ENCODE measurements at places on chromosomes 5 and 9. TPM values are rescaled to one million over a fixed set of nuclear protein-coding genes. Genes with fewer than 3 reads are reported as not detected.
A peak's percentile ranks its signal among the peaks of the same experiment; 100 is the strongest.

- no peak for DNase-seq
These were observed 2.1 kb downstream of the SCAI start for GRCh38 chr9:125141251-125141650.

- DNase-seq, result no peak
These were observed 97.4 kb downstream of the PARP8 start for GRCh38 chr5:50763846-50764245.

DNA sequence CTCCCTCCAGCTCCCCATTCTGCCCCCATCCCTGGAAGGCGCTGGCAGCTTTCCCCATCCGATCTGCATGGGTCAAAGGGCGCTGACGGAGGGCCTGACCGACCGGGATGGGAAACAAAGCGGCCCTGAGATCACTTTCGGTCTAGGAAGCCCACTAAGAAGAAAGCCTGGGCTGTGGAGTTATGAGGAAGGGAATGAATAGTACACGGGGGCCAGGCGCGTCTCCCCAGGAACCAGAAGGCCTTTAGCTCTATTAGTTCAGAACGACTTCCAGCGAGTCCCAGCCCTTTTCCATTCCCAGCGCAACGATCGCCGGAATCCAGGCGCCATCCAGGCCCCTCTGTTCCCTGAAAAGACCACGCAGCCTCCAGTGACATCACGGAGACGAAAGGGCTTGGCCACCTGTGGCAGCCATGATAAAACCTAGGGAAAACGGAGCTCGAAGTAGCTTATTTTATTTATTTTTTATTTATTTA is 70.1 kb upstream of the CCDC180 start:
- no peak for DNase-seq

GRCh38 chr9:118522093-118523028 is 818.2 kb downstream of the TLR4 start:
- DNase-seq, result peak; percentile 28

GRCh38 chr9:75447281-75447680 is 359.0 kb downstream of the OSTF1 start:
- no peak for DNase-seq

- DNase-seq, result no peak
These were observed 295.0 kb downstream of the ADAMTS6 start for GRCh38 chr5:65186646-65187227.

DNA sequence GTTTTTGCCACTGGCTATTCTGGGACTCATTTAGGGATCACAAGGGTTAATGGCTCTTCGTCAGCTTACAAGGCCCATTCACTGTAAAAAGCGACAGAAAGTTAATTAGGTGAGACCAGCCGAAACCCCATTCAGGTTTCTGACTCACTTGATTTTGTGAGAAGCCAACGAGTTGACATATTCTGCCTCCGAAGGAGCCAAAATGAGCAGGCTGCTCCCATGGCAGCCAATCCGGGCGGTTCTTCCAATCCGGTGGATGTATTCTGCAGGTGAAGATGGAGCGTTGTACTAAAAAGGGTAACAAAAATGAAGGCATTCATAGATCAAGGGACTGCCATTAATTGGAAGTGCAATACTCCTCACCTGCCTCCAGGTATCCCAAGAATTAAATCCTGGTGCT is 39.7 kb downstream of the DDX31 start:
- no peak for DNase-seq

DNA sequence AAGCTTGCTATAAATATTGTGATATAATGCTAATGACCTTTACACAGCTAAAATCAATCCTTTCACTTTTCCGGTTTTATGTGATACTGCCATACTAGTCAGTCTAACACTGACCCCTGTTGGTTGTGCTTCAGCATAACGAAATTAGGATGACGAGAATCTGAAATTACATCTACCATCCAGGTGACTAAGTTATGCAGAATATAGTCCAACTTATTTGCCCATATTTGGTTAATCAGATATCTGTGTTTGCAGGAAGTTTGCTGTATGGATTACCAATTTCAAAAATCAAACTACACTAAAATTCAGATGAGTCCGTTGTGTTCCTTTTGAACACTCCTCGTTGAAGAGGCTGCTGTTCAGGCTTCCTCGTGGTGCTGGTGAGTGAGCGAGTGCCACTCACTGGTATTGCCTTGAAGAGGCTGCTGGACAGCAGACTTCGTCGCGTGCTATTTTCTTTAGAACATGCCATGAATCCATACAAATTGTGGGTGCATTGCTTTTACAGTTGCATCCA is 32.5 kb downstream of the TENT4A start:
- DNase-seq, result peak; percentile 45

- no peak for DNase-seq
These were observed 193.7 kb downstream of the CACNA1B start for GRCh38 chr9:138071292-138071691.

DNA sequence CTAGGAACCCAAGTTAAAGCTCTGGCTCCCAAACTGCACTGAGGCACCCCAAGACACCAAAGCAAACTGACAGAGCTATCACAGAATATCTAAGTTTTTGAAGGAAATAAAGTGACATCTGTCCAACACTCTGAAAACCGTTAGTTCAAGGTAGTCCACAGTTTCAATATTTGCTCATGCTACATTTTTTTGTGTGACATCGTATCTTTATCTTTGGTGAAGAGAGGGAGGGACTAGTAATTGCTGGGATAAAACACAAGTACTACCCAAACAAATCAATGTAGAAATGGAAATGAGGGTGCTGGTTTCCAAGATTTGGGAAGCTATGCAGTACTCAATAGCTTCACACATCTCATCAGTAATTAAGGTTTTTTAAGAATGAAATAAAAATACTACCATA is 20.6 kb downstream of the LIFR start:
- no peak for DNase-seq

DNA sequence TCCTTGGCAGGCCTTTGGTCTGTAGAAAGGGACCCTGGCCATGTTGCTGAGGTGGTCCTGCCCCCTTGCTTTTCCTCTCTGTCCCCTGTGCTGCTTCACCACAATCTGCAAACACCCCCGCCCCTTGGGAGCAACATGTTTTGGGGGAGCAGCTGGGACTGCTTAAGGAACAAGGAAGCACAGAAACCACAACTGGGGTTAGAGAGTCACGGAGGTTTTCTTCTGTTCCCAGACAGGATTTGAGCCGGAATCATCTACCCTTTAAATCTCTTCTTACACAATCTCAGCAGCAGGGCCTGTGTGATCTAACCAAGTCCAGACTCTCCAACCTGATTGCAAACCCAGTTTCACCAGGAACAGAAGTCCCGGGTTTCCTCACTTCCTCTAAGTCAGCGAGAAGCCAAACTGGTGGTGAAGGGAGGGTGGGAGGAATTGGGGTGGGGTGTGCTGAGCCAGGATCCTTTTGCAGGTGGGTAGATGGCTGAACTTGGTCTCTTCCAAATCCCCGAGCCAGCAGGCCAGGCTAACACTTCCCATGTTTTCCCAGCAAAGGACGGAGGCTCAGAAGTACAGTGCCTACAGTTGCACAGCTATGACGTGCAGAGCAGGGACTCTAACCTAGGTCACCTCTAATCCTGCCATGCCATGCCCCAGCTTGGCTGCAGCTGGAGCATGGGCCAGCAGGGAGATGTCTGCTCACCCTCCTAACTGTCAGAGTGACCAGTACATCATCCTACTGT is 25.0 kb downstream of the SH3PXD2B start:
- no peak for DNase-seq

DNA sequence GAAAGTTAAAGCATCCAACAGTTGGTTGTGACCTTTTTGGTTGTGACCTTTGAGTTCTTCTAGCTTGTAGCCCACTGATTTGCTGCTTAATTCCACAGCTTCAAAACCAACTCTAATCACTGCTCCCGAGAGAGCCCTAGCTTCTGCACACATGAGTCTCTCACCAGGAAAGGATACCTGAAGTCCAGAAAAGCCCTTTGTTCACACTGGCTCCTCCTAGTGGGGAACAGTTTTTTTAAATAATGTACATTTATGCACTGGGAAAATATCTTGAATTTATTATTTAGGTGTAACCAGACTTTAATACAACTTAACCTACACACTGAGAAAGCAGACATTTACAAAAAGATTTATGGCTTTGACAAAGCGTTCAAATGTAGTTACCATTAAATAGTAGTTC is 120.2 kb upstream of the CCDC152 start:
- no peak for DNase-seq

DNA sequence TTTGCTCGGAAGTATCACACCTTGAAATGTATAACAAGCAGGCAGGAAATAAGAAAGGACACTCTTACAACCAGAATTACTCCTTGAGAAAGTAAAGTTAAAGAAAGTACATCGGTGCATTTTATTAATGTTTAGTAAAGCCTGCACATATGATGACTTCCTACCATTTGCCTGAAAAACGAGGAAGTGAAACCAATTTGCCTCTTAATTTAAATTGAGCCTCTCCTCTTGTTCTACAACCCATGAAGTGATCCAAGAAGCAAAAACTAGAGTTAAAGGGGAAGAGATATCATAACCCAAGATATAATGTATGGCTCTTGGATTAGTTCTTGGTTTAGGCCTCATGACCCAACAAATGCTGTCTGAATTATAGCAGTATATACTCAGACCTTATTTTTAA is 95.6 kb downstream of the GNAQ start:
- no peak for DNase-seq

GRCh38 chr5:1815881-1816292 is 14.7 kb downstream of the NDUFS6 start:
- no peak for DNase-seq

DNA sequence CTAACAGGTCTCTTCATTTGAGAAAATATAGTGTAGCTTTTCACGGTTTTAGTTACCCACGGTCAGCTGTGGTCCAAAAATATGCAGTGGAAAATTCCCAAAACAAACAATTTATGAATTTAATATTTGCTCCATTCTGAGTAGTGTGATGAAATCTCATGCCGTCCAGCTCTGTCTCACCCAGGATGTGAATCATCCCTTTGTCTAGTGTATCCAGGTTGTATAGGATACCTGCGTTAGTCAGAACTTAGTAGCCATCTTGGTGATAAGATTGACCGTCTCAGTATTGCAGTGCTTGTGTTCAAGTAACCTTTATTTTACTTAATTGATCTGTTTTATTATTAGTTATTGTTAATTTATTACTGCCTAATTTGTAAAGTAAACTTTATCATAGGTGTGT is 41.1 kb downstream of the NDUFS4 start:
- DNase-seq, result peak; percentile 65

GRCh38 chr5:68002836-68003235 is 212.7 kb upstream of the PIK3R1 start:
- no peak for DNase-seq

GRCh38 chr5:171957591-171958251 is 48.7 kb downstream of the FBXW11 start:
- DNase-seq, result no peak

- no peak for DNase-seq
These were observed 635.4 kb downstream of the IRX1 start for GRCh38 chr5:4230786-4231641.

DNA sequence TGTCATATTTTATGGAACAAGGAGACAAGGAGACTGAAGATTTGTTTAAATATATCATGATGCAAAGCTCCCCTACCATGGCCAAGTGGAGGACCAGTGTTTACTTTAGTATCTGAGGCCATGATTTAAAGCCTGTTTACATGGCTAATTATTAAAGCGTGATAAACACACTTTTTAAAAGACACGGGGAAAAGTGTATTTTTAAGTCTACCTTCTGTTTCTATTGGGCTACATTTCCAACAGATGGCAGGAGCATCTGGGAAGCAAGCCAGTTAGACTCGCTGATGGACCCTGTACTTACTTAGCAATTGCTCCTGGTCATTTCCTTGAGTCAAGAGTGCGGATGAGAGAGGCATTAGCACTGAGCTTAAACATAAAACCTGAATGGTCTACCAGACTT is 480.3 kb upstream of the SEMA6A start:
- no peak for DNase-seq

GRCh38 chr9:82170866-82171265 is 182.3 kb downstream of the SPATA31D1 start:
- DNase-seq, result no peak

DNA sequence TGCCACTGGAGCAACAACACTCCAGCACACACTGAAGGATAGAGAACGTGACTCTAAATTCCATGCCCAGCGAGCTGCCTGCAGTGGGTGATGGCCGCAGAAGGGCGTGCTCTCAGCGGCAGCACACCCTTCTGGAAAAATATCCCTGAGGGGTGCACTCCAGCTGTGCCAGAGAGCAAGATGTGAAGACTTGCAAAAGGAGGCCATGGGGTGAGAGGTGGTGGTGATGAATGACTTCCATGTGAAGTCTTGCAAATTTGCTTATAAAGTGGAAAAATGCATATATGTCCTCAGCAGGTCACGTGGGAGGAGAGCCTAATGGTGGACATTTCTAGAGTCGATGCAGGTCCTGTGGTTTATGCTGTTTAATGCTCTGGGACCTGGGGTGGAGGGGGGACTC is 39.8 kb upstream of the COL5A1 start:
- DNase-seq, result no peak

GRCh38 chr9:19230355-19231125 is at the start of gene DENND4C:
TSS of gene DENND4C (plus strand) at chr9:19230693. CDS start at chr9:19276175, 45,482 bp downstream.
- no peak for DNase-seq

- no peak for DNase-seq
These were observed 184.4 kb downstream of the SAXO1 start for GRCh38 chr9:18848657-18849056.

DNA sequence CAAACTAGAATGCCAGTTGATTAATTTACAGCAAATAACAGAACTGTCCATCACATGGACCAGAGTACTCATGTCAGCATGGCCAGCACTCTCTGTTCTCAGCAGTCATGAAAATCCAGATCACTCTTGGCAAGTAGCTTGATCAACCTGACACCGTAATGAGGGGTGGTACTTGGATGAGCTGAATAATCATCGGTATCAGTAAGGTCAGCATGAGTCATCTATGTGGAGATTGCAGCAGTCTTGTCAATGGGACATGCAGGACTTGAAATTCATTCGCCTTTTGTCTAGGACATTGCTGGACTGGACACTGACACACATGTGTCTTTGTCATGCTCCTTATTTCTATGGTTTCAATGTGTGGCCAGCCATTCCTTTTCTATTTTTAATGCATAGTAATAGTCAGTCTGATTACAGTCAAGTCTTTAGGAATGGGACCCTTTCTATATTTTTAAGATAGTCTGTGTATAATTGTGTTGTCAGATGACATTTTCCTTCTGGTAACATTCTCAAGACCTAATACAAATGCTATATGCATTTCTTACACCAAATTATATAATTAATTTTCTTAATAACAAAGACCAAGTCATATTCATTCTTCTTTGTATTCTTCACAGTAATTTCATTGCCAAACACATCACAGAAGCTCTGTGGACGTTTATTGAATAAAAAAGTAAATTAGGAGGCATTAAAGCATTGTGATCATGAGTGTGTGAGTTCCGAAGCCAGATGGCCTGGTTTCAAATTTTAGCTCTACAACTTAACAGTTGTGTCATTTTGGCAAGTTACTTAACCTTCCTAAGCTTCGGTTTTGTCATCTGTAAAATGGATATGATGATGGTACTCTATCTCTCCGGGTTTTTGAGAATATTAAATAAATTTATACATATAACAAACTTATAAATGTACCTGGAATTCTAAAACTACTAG is 57.4 kb downstream of the ADAMTSL1 start:
- DNase-seq, result no peak

- no peak for DNase-seq
These were observed 407.7 kb downstream of the SPOCK1 start for GRCh38 chr5:137091472-137091871.

ANKRD31 gene
- total RNA-seq, result not detected

CARD9 gene
- 1.7 TPM for total RNA-seq

BASP1 gene
- 217 TPM for total RNA-seq

LRRTM2 gene
- not detected for total RNA-seq

EPB41L4A gene
- 0.87 TPM for total RNA-seq
